ENCODE measurements at places on chromosomes 7 and 10.

DNA sequence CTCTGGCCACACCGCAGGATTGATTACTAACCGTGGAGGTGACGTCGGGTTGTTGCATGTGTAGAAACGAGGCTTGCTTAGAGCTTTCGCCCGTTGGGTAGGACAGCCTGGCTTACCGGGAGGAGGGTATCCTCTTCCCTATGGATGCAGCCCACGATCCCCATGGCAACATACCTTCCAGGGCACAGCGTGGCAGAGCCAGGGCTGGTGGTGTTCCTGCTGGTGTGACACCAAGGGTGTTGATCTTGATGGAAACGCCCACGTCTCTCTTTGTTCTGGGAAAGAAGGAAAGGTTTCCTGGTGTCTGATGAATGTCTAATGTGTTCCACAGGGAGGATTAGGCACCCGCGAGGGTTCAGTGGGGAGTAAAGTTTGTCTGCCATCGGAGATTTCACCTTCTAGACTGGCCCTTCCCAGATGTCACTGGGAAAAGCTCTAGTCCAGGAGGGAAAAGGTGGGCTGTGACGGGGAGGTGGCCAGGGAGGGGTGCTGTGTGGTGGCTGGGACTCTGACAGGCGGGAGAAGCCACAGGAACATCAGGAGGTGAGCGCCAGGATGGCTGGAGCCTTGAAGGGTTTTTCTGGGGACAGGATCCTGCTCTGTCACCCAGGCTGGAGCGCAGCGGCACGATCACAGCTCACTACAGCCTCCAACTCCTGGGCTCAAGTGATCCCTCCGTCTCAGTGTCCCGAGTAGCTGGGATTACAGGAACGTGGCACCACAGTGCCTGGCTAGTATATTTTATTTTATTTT is 102.1 kb downstream of the CUX1 start:
- DNase-seq, result no peak

DNA sequence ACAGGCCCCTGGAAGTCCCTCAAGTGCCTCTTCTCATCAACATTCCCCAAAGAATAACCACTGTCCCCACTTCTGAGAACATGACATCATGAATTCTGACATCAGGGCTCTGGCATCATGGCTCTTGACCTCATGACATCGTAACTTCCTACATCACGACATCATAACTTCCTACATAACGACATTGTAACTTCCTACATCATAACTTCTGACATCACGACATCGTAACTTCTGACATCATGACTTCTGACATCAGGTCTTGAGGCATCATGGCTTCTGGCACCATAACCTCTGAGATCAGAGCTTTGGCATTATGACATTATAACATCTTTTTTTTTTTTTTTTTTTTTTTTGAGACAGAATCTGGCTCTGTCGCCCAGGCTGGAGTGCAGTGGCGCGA is 66.7 kb upstream of the FAM20C start:
- no peak for DNase-seq

DNA sequence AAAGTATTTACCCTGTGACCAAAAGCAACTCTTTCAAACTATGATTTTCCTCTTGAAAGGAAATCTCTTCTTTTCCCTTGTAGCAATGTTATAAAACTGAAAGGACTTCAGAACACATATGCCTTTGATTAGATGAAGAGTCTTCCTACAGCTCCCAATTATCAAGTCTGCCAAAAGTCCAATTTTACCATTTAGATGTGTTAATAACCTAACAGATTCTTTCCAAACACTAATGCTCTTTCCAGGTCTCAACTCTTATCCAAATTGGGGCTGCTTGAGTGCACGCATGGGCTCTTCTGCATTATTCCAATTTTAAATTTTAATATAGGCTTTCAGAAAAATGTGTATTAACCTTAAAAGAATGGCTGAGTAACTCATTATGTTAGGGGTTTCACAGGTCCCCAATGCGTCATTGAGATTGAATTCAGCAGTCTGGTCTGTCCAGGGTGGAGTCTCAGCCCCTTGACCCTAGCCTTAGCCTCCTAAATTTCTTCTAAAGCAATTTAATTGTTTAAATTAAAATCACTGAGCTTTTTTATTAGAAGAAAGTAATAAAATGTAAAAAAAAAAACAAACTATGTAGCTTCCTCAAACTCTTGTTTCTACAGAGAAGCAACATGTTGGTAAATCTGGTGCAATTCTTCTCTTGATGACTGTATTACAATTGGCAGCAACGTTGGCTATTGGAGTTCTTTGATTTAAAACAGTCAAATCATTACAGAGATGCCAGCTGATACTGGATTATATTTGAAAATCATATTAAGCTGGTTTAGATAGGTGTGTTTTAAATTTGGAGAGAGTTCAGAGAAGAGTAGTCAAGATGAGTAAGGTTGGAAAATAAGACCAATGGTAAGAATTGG is 170.4 kb downstream of the DKK1 start:
- no peak for DNase-seq

- no peak for DNase-seq
Observed at GRCh38 chr10:94992811-94993210, 54.4 kb downstream of the CYP2C9 start.

- no peak for DNase-seq
Observed at GRCh38 chr7:36264123-36264801, 111.2 kb downstream of the EEPD1 start.

- DNase-seq, result no peak
Observed at GRCh38 chr10:21700474-21700873, 166.4 kb downstream of the MLLT10 start.

GRCh38 chr7:4774658-4775249 is 669 bp upstream of the AP5Z1 start:
- no peak for DNase-seq

- no peak for DNase-seq
Observed at GRCh38 chr10:3877211-3878000, 92.4 kb upstream of the KLF6 start.

GRCh38 chr7:117084286-117084685 is 131.0 kb downstream of the ST7 start:
- DNase-seq, result no peak

DNA sequence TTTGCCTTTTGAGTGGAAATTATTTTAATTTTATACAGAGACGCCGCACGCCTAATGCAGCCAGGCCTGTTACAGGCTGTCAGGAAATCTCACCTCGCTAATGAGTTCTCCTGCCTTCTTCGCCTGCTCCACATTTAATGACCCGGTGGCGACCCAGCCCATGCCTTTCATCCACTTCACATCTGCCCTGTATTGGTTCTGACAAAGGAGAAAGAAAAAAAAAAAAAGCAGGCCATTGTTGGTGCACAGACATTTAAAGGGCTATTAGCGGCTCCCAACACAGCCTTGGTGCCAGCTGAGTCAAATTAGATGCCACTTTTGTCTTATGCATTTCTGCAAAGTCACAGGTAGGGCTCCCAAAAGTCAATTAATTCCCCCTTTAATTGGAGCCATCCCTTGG is 43.3 kb downstream of the NRAP start:
- no peak for DNase-seq

DNA sequence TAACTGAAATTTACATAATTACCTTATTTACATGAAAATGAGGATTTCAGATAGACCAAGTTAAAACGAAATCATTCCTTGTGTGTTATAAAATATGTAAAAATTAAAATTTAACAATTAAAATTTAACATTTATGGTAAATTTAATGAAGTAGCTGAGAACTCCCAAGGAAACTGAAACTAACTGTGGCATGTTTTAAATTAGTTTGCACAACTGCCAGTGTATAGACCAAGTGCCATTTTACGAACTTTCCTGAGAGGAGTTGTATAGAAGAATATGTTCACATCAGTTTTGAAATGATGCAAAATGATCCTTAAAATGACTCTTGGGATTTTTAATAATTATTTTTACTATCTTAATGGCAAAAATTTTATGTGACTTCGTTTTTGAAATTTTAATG is 23.6 kb downstream of the PDLIM1 start:
- no peak for DNase-seq

GRCh38 chr7:88401009-88401623 is 94.4 kb upstream of the STEAP4 start:
- DNase-seq, result no peak

Data from stimulated activated CD4-positive, alpha-beta T cell treated with anti-CD3 and anti-CD28 coated beads, Interleukin-1b, Interleukin-23, amount 100 ng/mL, for 24 hours (primary cell).